ENCODE measurements at places on chromosomes 1 and 21. TPM values are rescaled to one million over a fixed set of nuclear protein-coding genes. Genes with fewer than 3 reads are reported as not detected.

PPP1R8 gene
- 50.6 TPM for total RNA-seq

C2CD4D gene
- not detected for total RNA-seq

DCST2 gene
- total RNA-seq, result 0.17 TPM

IL24 gene
- not detected for total RNA-seq

TNFRSF25 gene
- total RNA-seq, result 1.5 TPM

SLC1A7 gene
- total RNA-seq, result 0.33 TPM

ERRFI1 gene
- total RNA-seq, result 46.2 TPM

SPRR1A gene
- not detected for total RNA-seq

MR1 gene
- total RNA-seq, result 14.9 TPM

OR2T33 gene
- total RNA-seq, result not detected

SHE gene
- under 0.01 TPM for total RNA-seq

SPRR5 gene
- not detected for total RNA-seq

PRR9 gene
- not detected for total RNA-seq

GRIK3 gene
- total RNA-seq, result not detected

GRCh38 chr1:20185834-20186782, at the start of the genes PLA2G2C and UBXN10:
TSS of gene PLA2G2C (minus strand) at chr1:20186518. CDS start at chr1:20177363, 9,155 bp downstream.
TSS of gene UBXN10 (plus strand) at chr1:20186096. CDS start at chr1:20190562, 4,466 bp downstream.
- DNase-seq, result no peak

- peak; percentile 56 for DNase-seq
Observed at GRCh38 chr1:84298328-84298683, 3.2 kb upstream of the SAMD13 start.

DNA sequence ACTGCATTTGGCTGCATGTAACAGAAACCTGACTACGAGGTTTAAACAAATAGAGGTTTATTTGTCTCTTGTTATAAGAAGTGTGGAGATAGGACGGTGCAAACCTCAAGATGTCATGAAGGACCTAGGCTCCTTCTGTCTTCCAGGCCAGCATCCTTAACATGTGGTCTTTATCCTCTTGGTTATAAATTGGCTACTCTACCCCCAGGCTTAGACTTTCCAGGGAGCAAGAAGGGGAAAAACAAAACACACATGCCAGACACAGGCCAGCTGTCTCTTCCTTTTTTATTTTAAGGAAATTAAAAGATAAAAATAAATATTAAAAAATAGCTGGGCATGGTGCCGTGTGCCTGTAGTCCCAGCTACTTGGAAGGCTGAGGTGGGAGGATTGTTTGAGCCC, 51.3 kb upstream of the PRELP start:
- DNase-seq, result no peak

- DNase-seq, result peak; percentile 47
Observed at GRCh38 chr1:179002552-179003345, 22.9 kb upstream of the FAM20B start.

DNA sequence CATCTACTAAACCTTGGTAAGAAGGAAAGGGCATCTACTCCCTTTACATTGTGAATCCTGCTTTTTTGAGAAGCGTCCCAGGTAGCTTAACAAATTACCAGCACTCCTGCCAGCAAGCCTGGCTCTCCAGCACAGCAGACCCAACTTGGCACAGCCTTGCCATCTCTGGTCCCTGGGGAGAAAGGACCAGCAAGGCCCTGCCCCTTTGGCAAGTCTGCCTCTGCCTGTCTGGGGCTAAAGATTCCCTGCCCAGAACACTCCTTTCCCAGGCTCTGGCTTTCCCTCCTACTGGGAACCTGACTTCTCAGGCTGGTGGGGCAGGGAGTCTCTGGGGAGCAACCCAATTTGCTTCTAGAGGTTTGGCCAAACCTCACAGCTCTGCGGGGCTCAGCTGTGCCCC, 68.5 kb downstream of the ATP2B4 start:
- DNase-seq, result no peak

- peak; percentile 33 for DNase-seq
Observed at GRCh38 chr1:112396653-112397471, 848 bp downstream of the CTTNBP2NL start.

- DNase-seq, result no peak
Observed at GRCh38 chr1:173212952-173213491, 5.9 kb upstream of the TNFSF4 start.

DNA sequence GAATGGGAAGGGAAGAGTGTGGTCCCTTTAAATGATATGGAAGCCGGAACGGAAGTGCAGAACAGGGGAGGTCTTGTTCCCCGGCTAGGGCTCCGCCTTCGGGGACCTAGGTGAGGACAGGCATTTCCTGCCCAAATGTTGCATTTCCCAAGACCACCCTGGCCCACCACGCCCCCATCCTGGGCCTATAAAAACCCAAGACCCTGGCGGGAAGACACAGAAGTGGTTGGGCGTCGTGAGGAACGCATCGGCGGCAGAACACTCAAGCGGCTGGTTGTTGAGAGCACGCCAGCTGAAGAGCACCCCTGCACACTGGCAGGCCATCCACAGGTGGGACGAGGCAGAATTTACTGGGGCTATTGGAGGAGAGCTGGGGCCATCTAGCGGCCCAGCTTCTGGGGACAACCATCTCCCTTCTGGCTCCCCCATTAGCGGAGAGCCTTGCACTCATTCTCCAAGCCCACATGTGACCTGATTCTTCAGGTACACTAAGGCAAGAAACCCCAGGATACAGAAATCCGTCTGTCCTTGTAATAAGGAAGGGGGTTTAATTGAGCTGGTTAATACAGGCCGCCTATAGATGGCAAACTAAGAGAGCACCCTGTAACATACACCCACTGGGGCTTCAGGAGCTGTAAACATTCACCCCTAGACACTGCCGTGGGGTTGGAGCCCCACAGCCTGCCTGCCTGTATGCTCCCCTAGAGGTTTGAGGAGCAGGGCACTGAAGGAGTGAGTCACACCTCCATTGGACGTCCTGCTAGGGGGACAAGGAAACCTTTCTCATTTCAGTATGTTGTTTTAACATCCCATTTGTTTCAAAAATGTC, 1327.9 kb downstream of the BRINP3 start:
- DNase-seq, result no peak

DNA sequence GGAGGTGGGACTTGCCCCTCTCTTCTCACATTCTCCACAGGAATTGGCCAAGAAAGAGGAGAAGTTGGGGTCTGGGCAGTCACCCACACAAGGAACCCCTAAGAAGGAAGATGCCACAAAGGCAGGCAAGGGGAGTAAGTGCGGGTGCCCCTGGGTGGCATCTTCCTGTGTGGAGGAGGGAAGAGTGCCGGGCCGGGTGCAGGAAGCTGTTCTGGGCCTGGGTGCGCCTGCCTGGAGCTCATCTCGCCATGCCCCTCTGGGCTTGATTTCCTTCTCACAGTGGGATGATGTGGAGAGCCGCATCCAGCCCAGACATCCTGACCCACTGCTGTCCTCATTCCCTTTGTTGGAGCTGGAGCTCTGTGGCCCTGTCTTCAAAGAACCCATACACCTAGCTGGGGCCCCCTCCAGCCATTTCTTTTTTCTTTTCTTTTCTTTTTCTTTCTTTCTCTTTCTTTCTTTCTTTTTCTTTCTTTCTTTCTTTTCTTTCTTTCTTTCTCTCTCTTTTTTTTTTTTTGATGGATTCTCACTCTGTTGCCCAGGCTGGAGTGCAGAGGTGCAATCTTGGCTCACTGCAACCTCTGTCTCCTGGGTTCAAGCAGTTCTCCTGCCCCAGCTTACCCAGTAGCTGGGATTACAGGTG, 9.3 kb downstream of the LRRC71 start:
- DNase-seq, result no peak

- DNase-seq, result peak; percentile 98
Observed at GRCh38 chr1:21552715-21553114, 43.5 kb downstream of the ALPL start.

DNA sequence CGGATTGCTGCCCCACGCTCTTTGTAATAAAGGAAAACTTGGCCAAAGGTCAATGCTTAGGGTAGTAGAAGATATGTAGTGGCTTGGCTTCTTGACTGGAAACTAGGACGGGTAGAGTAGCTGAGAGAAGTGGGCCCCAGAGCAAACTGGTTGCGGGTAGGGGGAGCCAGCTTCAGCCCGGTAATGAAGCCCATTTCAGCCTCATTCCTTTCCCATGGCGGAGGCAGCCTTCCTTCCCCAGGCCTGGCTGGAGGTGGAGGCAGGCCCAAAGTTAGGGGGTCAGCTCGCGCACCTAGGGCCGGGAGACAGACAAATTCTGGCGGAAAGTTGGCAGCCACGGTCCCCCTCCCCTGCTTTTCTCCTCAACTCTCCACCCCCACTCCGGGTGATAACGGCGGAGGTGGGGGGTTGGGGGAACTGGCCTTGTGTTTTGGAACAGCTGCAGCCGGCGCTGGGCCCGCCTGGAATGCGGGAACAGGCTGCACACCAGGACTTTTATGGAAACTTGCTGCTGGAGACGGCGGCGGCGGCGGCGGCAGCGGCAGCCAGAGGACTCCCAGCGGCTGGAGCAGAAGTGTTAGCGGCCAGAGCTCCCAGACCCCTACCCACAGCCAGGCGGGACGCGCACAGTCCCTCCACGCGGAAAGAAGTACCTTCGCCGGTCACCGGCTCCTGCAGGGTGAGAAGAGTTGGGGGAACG, at the start of gene NEXN:
Gene NEXN (plus strand): TSS at position 544 of the 700 bp plus-strand sequence. CDS start 27,483 bp downstream, outside the sequence.
- peak; percentile 89 for DNase-seq
